Activated naive CD8-positive, alpha-beta T cell treated with anti-CD3 and anti-CD28 coated beads, Interleukin-2, amount 10 ng/mL, durations not matched to agents 7 days and 5 days (primary cell): ENCODE measurements at places on chromosomes 3 and 15. TPM values are rescaled to one million over a fixed set of nuclear protein-coding genes. Genes with fewer than 3 reads are reported as not detected.

DNA sequence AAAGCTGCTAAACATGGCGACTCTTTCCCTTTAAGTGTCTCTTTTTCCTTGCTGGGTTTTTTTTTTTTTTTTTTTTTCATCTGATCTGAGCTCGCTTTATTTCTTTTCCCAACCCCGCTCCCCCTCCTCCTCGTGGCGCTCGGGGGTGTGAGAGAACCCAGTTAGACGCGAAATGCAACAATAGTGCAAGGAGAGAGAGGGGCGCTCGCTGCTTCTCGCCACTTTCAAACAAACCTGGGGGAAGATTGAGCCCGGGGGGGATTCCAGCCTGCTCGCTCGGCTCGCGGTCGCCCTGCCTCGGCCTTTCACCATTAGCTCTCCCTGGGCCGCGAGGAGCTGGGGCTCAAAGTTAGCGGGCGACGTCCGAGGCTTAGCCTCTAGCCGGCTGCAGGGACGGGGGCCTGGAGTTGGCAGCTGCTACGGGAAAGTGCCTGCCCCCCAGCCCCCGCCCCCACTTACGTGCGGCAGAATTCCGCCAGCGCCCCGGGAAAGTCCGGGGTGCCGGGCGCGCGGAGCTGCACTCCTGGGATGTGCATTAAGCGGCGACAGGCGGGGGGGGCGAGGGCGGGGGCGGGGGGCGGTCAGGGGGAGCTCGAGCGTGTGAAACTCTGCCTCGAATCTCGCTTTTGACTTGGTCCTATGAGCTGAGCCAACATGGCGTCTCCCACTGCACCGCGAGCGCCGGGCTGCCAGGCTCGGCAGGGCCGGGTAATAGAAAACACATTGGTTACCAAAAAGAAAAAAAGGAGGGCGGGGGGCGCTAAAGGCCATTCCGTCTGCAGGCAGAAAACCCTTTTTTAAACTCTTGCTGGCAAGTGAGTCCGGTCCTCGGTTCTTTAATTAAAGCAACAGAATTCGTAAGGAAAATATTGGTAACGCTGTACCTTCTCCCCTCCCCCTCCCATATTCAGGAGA is 10.4 kb downstream of the NR2F2 start:
- H3K36me3 ChIP-seq, result no peaks in the 10 kb centered on the region
- peaks cover 94% of the 10 kb centered on the region for H3K27me3 ChIP-seq
- no peak overlapping the region for H3K4me3 ChIP-seq
- H3K4me1 ChIP-seq, result peaks cover 5% of the 10 kb centered on the region
- H3K27ac ChIP-seq, result no peak overlapping the region

- peaks cover 9% of the 10 kb centered on the region for H3K36me3 ChIP-seq
- H3K4me3 ChIP-seq, result no peak overlapping the region
- no peaks in the 10 kb centered on the region for H3K27me3 ChIP-seq
These were observed 206.3 kb upstream of the CD96 start for GRCh38 chr3:111335512-111336303.

DNA sequence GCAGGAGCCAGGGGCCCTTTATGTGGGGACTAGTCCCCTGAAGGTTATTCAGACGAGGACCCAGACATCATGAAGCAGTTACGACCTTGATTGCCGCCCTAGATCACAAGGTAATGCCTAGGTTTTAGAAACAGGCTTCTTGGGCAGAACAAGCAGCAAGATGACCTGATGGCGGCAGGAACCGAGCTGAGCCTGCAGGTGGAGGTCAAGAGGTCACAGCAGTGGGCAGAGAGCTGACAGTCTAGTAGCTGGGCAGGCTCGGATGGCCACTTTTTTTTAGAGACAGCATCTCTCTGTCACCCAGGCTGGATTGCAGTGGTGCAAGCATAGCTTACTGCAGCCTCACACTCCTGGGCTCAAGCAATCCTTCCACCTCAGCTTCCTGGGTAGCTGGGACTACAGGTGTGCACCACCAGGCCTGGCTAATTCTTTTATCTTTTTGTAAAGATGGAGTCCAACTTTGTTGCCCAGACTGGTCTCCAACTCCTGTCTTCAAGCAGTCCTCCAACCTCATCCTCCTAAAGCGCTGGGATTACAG is 83.5 kb upstream of the ABHD17C start:
- H3K4me1 ChIP-seq, result peaks cover 1% of the 10 kb centered on the region
- DNase-seq, result no peak
- H3K27ac ChIP-seq, result no peak overlapping the region
- H3K27me3 ChIP-seq, result no peaks in the 10 kb centered on the region

The AADACL2 gene
- total RNA-seq, result not detected

The RASGRF1 gene
- not detected for total RNA-seq

The SHC4 gene
- 0.23 TPM for total RNA-seq
